ENCODE measurements at places on chromosomes 3 and 15. TPM values are rescaled to one million over a fixed set of nuclear protein-coding genes. Genes with fewer than 3 reads are reported as not detected.

The SEMA3G gene
- total RNA-seq = 3.8 TPM

DNA sequence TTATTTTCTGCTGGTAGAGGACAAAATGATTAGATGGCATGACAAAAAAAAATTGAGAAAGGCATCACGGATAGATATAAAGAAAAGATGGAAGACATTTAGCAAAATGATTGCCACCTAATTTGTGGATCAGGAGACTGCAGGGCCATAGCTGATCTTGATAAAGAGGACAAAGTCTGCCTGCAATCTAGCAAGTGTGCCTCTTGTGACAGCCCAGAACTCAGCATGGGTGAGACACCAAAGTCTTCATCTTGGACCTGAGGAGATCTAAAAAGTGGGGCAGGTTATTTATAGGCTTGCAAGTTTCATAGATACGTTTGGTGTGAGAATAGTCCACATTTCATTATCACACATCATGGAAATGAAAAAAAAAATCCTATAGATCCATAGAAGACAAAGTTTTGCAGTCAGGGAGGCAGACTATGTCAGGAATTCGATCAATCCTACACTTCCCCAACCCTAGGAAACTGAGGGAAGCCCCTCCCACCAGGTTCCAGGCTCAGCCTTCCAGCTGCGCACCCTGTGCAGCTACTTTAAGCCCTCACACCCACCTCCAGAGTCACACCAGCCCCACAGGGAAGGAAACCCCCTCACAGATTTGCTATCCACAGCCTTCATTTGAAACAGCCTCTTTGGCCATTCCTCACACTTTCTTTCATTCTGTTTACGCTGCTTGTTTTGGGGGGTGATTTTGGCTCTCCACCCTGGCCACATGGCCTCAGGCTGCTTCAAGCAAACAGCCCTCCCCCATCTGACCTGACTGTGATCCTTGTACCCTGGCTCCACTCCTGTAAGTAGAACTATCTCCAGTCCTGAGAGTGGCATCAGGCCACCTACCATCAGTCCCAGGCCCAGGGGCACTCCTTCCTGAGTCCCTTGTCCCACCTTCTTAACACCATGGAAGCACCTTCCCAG, 28.1 kb upstream of the KLHL6 start:
- no peak for DNase-seq

DNA sequence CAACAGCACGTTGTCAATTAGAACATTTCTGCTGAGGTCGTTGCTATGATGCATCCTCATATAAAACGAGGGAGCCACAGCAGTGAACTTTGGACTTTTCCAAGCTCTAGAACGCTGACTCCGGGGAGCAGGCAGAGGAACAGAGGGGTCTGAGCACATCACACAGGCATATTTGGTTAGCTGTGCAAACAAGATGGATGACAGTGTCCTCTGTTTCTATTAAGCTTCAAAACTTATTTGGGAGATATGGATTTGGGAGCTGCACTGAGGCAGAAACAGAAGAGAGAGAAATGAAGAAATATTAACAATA, 278.0 kb upstream of the TBL1XR1 start:
- DNase-seq = no peak

- DNase-seq = no peak
Measured at GRCh38 chr3:174462916-174463315, 396.2 kb upstream of the NAALADL2 start.

GRCh38 chr3:144033240-144033589, 61.6 kb downstream of the DIPK2A start:
- DNase-seq = no peak

DNA sequence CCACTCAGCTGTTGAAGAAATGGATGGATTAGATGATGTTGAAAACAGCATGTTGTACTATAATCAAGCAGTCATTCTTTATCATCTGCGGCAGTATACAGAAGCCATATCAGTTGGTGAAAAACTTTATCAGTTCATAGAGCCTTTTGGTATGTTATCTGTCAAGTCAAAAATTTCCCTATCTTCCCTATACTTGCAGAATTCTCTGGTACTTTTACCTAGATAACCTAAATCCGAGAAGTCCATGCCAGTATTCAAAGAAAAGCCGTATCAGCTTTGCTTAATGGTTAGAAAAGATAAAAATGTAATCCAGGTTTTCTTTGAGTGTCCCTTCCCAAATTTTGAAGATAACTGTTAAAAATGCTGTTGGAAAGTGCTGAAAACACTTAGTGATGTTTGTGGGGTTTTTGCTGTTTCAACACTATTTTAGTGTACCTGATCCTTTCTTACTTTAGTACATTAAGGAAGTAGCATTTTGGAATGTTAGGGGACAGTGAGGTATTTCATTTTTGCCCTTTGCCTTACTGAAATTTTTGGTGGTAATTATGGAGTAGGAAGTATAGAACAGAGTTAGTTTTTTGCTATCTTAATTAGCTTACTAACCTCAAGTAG, 23.8 kb downstream of the CNOT10 start:
- DNase-seq = no peak

- DNase-seq = no peak
Measured at GRCh38 chr3:113436809-113437208, 4.5 kb downstream of the CFAP44 start.

The C3orf85 gene
- not detected for total RNA-seq

The SUCNR1 gene
- total RNA-seq = 0.20 TPM

GRCh38 chr3:193827040-193827669, 234.1 kb downstream of the OPA1 start:
- no peak for DNase-seq

DNA sequence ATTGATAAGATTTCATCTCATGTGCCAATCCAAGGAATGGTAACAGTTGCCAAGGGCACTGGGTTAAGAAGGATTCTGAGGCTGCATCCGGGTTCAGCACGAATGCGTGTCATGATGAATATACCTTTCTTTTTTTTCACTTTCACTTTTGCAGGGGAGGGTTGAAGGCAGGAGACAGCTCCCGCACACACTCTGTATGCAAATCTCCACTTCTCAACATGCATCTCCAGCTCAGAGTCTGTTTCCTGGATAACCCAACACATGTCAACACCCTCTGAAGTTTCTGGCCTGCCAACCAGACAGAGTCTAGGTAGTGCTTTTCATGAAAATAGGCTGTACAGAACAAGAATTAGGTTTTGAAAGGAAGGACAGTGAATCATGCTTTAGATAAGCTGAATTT, 21.6 kb downstream of the B4GALT4 start:
- no peak for DNase-seq

The DPH3 gene
- total RNA-seq = 66.6 TPM

DNA sequence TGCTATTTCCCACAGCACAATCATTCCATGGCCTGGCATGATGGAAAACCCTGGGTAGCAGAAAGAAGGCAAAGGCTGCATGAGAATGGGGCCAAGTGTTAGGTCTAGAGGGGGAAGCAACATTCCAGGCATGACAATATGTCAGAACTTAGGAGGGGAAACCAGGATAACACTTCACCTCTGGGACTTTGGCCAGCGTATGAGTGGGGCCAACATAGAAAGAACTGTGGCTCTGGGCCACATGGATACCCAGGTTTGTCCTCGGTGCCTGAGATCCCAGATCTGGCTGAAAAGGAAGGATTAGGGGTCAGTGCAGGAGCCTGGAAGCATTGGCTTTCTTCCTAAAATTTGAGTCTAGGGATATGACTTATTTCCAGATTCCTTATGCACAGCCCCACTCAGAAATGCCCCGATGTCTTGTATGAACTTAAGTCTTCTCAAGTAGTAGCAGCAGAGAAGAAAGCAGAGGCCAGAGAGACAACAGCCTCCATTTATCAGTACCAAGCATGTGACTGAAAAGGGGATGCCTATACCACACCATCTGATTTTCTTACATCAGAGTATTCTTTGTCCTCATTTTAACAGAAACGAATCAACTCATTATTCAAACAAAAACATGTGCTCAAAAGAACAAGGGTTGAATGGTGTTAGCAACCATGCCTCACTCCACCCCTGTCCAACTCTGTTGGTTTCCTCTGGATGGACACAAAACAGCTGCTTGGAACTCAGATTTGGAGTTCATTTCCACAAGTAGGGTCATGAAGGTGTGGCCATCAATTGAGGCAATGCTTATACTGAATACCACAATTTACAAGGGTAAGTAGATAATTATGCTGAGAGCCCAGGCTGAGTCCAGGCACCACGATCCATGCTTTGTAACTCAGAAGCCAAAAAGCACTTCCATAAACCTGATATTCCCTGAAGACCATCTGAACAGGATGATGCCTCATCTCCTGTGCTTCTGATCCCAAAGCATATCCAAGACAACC, 43.7 kb upstream of the NDUFB4 start:
- DNase-seq = no peak

The TMIE gene
- total RNA-seq = 0.26 TPM

The ASB14 gene
- 2.5 TPM for total RNA-seq

- DNase-seq = no peak
Measured at GRCh38 chr3:38648024-38648658, 1.3 kb downstream of the SCN5A start.

GRCh38 chr15:71042356-71042922, 72.8 kb upstream of the THSD4 start:
- no peak for DNase-seq

- no peak for DNase-seq
Measured at GRCh38 chr3:43175541-43175940, 69.7 kb upstream of the POMGNT2 start.

DNA sequence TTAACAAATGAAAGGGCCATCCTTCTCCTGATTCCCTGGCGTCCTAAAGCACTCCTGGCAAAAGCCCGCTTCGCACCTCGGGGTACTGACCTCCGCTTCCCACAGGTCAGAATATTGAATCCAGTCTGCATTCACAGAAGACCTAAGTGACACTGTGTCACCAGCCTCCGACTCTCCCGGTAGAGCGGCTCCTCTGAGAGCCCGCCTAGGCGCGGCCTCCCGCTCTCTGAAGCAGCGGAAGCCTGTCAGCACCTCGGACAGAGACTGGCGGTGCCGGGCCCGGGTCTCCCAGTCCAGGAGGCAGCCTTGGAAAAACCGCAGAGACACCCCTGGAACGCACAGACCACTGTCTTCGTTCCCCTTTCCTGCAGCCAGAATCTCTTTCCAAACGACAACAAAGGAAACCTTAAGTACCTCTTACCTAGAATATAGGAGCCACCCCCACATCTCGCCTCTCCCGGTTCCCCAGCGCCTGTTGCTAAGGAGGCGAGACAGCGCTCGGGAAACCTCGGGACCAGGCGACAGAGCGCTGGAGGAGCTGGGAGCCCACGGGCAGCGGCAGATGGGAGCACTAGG, 1.2 kb downstream of the GABRB3 start:
- DNase-seq = no peak

GRCh38 chr3:11260460-11260859, 11.7 kb upstream of the ATG7 start:
- no peak for DNase-seq

GRCh38 chr3:183123891-183124290, 24.6 kb upstream of the MCCC1 start:
- DNase-seq = no peak

DNA sequence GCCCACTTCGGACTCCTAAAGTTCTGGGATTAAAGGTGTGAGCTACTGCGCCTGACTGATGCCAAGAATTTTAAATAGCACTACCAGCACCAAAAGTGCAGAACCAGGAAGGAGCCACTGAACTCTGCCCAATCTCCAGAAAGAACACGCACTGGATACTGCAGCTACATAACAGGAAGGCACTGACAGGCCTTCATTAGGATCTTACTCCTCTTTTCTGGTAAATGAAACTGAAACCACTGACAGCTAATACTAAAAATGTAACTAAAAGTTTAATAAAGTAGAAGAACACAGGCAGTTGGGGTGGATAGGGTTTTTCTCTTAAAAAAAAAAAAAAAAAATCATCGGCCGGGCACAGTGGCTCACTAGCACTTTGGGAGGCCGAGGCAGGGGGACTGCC, 74.1 kb upstream of the CHRM5 start:
- no peak for DNase-seq

GRCh38 chr3:126557761-126558160, 971 bp downstream of the C3orf22 start:
- DNase-seq = no peak

DNA sequence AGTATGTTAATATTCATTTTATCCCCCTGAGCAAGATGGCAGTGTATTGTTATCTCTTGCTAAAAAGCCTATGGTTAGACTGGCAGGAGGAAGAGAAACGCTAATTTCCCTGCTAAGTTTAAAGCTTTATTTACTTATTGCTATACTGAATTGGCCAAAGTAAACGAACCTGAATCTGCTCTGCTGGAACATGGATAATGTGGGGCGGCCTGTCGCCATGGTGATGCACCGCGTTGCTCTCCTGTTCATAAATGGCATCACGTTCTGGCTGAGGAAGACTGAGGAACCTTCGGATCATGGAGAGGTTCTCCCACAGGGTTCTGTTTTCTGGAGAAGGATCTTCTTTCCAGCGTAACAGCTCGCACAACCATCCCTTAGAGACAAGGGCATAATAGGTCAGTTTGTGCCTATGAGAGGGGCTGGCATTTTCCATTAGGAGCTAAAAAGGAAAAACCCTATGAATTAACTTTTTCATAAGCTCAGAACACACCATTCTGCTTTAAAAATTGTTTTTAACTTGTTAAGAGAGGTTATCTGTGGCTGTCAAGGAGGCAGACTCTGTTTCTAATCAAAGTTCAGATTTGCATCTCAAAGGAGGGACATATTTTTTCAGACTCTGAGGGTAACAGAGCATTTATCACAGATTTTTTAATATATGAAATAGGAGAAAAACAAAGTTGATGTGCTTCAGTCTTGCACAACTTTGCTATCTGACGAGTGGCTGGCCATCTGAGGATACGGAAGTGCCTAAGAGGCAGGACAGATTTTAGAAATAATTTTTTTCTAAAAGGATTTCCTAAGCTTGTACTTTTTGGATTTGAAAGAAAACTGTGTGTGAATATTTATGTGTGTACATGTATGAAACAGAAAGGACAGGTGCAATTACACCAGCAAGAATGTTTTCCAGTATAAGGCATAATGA, 73.1 kb downstream of the SATB1 start:
- DNase-seq = no peak

DNA sequence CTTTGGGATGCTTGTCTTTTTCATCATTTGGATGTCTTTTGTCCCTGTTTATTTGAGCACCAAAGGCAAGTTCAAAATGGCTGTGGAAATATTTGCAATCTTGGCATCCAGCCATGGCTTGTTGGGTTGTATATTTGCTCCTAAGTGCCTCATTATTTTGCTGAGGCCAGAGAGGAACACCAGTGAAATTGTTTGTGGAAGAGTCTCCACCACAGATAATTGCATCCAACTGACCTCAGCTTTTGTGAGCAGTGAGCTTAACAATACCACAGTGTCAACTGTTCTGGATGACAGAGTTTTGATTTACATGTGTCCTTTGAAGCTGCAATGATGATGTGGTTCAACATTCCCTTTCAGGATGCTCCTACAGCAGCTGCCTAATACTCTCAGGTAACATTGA, 83.0 kb upstream of the KCNAB1 start:
- DNase-seq = no peak

DNA sequence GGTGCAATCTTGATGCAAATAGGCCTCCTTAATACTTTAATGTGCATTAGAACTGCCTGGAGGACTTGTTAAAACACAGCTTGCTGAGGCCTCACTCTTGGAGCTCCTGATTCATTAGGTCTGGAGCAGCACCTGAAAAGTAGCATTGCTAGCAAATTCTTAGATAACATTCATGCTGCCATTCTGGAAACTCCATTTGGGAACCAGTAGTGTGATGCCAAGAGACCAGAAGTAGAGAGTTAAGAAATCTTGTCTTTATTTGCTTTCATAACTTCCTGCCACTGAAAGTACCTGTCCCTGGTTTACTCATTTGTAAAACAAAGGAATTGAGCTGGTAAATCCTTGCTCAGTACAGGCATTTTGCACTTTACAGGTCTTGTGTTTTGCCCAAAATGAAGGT, 72.0 kb downstream of the RAP2B start:
- no peak for DNase-seq

Data from gastrocnemius medialis (tissue), 4 donors.